ENCODE measurements at places on chromosomes 12 and 14.
A peak's percentile ranks its signal among the peaks of the same experiment; 100 is the strongest.

GRCh38 chr12:114447274-114447716 lies 41.4 kb upstream of the TBX5 start:
- DNase-seq = no peak

- no peak for DNase-seq
Observed at GRCh38 chr14:76904740-76905569, 78.7 kb downstream of the LRRC74A start.

DNA sequence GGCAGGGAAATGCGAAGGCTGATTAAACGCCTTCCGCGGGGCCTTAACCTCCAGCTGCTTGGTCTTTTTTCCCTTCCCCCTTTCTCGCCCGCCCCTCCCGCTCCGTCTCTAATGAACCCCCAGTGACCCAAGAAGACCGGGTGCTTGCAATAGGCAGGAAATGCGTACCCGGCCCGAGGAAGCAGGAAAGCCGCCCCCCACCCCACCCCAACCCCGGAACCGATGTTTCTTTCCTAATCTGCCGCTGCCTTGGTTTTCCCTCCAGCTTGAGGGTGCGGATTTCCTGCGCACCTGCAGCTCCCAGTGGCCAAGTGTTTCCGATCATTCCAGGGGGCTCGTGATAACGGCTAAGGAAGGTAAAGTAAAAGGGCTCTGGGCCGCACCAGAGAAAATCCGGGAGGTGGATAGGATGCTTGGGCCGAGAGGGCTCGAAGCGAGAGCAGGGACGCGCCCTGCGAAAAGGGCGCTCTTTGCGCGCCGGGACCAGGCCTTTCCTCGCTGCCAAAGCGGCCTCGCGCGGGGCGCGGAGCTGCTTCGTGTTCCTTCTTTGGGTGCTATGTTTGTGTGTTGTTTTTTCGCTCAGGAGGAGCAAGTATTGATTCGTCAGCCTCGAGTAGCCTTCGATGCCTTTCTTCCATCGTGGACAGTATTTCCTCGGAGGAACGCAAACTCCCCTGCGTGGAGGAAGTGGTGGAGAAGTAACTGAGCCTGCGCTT lies 983 bp downstream of the MYF6 start:
- DNase-seq = no peak

GRCh38 chr14:41668356-41668755 lies 61.7 kb downstream of the LRFN5 start:
- DNase-seq = no peak

DNA sequence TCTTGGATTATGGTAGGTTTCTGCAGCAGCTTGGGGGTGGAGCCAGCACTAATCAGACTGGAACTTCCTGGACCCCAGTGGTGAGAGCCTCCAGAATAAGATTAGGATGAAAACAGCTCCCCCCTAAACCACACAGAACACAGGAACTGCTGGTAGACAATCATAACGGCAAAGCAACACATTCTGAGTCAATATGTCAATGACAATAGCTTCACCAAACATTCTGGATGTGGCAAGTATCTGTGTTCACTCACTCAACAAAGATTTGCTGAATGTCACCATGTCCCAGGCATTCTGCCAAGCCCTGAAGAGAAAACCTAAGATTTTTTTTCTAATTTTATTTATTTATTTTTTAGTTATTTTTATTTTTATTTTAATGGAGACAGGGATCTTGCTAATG lies 65.2 kb downstream of the LRRC74A start:
- no peak for DNase-seq

DNA sequence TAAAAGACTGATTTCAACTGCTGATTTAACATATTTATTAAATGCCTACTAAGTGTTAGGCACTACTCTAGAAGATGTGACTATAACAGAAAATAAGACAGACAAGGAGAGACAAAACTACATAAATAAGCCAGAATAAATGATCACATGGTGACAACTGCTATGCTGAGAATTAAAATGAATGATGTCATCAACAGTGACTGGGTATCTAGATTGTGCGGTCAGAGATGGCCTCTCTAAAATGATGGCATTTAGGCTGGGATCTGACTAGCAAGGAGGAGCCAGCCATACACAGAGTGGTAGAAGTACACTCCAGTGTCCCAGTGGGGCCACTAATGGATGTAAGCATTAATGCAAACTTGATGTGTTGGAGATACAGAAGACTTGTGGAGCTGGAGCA lies 37.6 kb upstream of the SOX5 start:
- no peak for DNase-seq

DNA sequence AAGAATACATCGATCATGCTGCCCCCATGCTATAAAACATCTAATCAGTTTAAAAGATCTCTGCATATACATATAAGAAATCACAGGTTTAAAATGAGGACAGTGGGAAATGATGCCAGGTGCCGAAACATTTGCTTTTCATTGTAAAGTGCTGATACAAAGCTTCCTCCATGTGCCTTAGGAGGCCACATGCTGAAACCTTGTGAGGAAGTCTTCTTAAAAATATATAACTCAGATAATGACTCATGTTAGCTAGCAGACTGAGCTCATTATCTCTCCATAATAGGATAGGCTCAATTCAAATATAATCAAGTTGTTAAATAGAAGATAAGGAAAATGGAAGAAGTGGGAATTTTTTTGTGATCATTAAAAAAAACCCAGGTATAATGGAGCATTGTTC lies 65.9 kb downstream of the RFX4 start:
- no peak for DNase-seq

- no peak for DNase-seq
Observed at GRCh38 chr14:97315790-97316189, 518.6 kb downstream of the VRK1 start.

DNA sequence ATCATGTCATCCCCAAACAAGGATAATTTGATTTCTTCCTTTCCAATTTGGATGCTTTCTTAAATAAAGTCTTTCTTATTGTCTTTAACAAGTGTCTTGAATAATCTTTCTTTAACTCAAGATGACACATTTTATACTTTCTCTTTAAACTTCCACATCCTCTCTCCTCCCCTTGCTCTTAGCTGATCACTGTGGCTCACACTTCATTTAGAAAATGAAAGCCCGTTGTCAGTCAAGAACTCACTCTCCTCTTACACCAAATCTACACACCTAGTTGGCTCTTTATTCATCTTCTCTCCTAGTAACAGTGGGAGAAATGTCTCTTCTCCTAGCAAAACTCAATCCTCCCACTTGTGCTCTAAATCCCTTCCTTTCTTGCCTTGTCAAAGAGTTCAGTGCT lies 10.4 kb upstream of the RMST start:
- DNase-seq = no peak

DNA sequence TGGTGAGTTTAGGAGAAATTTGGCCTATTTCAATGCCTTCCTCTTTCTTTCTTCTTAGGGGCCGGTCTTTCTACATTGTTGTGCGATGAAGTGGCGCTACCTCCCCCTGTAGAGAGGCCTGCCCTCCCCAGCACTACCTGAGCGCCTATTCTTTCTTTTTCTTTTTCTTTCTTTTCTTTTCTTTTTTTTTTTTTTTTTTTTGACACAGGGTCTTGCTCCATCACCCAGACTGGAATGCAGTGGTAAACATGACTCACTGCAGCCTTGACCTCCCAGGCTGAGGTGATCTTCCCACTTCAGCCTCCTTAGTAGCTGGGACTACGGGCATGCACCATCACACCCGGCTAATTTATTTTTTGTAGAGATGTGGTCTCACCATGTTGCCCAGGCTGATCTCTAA lies 136.1 kb upstream of the MAX start:
- DNase-seq = no peak

DNA sequence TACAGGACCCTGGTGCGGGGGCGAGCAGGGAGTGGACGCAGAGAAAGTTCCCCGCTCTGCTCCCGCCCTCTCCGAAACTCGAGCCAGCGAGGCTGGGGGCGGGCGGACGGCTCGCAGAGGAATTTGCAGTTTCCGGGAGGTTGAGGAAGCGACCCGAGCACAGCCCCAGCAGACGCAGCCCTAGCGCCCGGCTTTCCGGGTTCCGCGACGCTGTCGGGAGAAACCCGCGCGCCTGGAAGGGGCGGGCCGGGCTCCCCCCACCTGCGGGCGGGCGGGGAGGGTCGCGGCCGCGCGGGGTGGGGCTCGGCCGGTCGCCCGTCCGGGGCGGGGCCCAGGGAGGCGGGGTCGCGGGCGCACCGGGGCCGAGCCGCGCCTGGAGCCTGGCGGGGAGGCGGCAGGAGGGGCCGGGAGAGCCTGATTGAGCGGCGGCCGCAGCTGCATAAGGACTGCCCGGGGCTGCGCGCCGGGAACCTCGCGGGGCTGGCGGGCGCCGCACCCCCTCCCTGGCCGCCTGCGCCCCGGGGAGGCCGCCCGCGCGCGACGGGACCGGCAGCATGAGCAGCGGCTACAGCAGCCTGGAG lies at the start of gene RASSF3:
RASSF3 (plus strand) TSS at position 417 of the 581 bp plus-strand sequence; CDS start at position 555, 138 bp downstream.
- no peak for DNase-seq

GRCh38 chr12:124217508-124218242 lies 77.2 kb upstream of the RFLNA start:
- DNase-seq = peak; percentile 17

DNA sequence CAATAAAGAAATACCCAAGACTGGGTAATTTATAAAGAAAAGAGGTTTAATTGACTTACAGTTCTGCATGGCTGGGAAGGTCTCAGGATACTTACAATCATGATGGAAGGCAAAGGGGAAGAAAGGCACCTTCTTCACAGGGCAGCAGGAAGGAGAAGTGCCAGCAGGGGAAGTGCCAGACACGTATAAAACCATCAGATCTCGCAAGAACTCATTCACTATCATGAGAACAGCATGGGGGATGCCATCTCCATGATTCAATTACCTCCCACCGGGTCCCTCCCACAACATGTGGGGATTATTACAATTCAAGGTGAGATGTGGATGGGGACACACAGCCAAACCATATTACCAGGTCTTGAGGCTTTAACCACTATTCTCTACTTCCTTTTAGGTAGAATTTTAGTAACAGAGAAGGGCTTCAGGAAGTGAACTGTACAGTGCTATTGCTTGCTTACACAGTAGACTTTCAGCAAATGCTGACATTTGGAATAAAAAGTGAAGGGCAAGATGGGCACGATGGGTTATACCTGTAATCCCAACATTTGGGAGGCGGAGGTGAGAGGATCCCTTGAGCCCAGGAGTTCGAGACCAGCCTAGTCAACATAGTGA lies 40.8 kb upstream of the OR4E1 start:
- DNase-seq = no peak

DNA sequence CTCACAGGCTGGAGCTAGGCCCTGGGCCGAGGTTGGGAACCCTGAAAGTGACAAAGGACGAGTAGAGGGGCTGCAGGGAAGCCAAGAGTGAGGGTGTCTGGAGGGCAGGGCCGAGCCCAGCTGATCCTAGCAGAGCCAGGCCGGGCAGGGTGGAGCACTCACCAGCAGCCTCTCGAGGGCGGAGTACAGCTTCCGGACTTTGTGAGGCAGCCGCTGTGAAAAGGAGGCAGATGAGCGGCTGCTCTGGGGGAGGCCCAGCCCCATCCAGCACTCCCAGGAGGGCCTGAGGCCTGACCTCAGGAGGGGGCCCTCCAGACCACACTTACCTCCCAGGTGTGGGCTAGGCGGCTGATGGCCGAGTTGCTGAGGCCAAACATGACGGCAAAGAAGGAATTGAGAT lies 14.7 kb upstream of the ENDOU start:
- no peak for DNase-seq

DNA sequence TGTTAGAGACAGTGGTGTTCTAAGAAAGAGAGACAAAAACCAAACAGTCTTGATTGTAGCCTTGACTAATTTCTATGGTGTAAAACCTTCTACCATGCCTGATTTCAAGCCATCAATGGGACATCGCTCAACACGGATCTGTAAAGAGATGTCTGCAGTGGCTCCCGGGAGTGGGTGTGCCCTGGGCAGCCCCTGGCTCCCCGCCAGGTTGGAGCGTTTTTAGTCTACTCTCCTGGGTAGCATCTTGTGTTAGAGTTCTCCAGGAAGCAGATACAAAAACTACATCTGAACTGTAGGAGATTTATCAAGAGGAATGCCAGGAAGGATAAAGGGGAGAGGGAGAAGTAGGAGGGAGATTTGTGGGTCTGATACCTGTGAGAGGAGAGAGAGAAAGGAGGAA lies 1212.9 kb downstream of the BCL11B start:
- no peak for DNase-seq
